ENCODE measurements at places on chromosomes 1 and 21.

GRCh38 chr1:173414136-173414535 is 63.0 kb upstream of the PRDX6 start:
- no peak for DNase-seq

DNA sequence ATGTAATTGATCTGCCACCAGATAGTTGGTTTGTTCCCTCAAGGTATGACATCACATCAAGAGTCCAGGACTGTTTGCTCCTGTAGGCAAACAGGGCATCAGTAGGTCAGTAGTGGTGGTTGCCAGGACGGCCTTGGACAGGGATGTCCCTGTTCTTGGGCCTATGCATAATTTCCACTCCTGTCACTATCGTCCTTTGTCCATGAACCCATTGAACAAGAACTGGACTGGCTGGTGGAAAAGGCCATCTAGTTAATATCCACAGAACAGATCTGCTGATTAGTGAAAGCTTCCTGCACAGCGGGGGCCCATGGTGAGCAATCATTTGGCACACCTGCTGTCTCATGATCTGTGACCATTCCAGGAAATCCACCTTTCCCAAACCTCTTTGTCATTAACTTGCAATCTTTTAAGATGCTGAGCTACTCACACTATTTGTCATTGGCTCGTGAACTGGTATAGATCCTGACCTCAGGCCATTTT is 12.4 kb upstream of the BSDC1 start:
- no peak for DNase-seq

GRCh38 chr1:42157667-42158066 is 4.5 kb downstream of the GUCA2B start:
- DNase-seq, result no peak

DNA sequence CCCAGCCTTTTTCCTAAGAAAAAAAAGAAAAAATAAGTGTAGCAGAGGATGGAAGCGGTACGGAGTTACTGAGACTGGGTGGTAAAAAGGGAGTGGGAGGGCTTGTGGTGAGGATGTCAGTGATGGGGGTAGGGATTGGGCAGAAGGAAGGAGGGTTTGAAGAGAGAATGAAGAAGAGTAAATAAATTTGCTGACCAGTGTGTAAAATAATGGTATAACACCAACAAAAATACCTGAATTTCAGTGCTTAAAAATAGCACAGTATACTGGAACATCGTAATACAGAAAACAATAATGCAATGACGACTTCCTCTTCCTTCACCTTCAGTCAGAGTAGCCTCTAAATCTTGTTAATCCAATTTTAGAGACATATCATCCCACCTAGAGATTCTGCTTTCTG is 18.8 kb upstream of the SYPL2 start:
- no peak for DNase-seq

DNA sequence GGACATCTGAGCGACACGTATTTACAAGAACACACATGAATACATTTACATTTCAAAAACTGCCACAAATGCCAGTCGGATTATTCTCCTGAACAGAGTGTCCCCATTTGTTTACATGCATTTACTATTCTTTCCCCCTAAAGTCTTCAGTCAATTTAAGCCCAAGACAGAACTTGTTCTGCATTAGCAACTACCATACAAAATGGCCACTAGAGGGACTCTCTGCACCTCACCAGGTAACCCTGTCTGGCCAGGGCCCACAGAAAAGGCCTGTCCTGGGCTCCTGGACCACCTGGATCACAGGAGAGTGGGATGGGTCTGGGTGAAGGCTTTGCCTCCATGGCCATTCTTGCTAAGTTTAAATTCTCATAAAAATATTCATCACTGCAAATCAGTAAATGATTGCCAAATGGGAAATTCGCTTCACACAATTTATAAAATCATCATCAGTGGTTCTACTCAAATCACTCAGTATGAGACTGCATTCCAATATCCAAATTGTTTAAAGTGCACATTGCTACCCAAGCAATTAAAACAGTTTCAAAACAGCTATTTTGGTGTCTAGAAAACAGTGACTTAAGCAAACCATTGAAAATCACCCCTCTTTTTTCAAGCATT is 12.5 kb upstream of the GUCA2A start:
- no peak for DNase-seq

GRCh38 chr1:43445606-43446387 is 7.9 kb downstream of the HYI start:
- DNase-seq, result no peak

DNA sequence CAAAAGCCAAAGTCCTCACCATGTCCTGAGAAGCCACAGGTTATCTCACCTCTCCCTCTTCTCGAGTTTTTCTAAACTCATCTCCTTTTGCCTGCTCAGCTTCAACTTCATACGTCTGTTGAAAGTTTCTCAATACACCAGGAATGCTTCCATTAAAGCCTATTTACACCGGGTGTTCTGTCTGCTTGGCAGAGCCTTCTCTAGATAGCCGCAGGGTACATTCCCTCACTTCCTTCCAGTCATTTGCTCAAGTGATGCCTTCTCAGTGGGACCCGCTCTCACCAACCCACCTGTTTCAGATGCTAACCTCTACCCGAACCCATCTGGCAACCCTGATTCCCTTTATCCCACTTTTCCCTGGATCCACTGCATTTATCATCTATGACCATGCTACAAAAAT is 257.0 kb upstream of the ADGRL2 start:
- DNase-seq, result no peak

DNA sequence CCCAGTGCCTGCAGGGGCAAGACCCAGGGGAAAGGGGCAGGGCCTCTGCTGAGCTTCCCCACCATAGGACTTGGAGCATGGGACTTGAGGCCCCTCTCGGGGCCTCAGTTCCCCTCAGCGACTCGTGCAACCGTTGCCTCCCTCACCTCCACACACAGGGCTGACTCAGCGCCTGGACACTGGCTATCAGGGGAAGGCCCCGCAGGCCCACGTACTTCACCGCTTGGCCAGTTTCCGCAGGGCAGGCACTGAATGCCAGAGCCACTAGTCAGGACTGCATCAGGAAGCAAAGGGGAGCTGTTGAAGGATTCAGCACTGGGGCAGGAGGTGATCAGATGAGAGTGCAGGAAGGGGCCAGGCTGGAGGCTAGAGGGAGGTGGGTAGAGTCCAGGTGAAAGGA is 15.5 kb upstream of the FAM131C start:
- no peak for DNase-seq

- DNase-seq, result no peak
Measured at GRCh38 chr1:171429137-171429536, 56.2 kb upstream of the PRRC2C start.

DNA sequence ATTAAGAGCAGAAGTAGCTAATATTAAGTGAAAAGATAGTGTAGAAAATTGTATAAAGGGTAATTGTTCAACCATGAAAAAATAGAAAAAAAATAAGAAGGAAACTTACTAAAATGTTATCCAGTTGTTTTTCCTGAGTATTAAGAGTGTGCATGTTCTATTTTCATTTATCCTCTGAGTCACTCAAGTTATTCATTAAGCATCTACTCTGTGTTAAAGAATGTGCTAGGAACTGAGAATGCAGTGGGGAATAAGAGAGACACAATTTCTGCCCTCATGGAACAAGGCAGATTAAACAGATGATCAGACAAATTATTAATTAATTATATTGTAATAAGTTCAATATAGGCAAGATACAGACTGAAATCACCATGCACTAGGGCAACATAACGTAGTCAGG is 10.8 kb upstream of the PIGK start:
- no peak for DNase-seq

- no peak for DNase-seq
Measured at GRCh38 chr1:235030919-235031596, 97.6 kb downstream of the TOMM20 start.

DNA sequence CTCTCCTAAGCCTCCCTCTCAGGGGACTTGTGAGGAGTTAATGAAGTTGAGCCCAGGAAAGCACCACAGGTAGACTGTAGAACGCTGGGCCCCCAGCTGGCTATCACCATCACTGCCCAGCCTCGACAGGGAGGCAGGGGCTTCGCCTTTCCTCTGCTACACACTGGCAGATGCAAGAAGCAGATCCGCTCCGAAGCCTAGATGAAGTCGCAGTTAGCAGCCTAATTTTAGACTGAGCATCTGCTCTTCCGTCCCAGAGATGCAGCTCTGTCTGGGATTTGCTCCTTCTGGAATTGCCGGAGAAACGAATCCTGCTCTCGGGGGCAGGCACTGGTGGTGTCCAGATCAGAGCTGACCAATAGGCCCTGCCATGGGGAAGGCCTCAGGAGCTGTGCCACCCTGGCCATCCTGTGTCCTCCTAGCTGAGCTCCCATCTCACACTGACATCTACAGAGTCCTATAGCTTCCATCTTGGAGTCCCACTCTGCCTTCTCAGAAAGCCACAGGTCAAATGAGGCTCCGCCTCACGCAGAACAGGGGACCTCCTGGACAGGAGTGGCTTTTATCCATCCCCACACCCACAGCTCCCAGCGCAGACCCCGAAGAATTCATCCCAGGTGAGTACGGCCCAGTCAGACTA is 186.8 kb upstream of the EDN2 start:
- no peak for DNase-seq

Measured in activated CD8-positive, alpha-beta memory T cell treated with anti-CD3 and anti-CD28 coated beads, Interleukin-2, amount 50 U/mL, for 4 hours (primary cell).